ENCODE measurements at places on chromosomes 11 and 22.

DNA sequence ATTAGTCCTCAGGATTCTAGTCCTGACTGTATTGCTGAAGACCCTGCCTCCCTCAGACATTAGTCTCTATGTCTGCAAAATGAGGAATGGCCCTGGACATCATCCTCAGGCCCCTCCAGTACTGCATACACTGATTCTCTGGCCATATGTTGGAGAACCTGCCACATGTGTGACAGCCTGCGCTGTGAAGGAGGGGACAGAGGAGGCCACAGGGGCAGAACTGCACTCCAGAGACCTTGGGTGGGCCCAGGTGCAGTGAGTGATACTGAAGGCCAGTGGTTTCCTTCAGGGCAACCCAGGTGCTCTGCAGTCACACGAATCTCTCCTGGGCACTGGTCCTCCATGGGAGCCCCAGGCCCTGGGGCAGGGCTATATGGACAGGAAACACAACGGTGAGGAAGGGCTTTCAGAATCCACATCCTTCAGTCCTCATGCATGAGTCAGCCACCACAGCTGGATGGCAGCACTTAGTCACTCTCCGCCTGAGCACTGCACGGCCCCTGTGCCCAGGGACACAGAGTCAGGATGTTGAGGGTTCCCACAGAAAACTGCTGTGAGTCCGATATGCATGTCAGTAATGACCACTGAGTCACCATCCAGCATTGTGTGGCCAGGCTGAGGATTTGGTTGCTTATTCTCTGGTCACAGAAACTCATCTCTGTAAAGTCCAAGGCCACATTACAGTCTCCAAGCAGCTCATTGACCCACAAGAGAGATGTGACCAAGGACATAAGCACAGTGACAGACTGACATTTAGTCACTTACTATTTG is 39.7 kb downstream of the ME3 start:
- no peak for DNase-seq

GRCh38 chr11:59960502-59961381 is 3.1 kb upstream of the OOSP4A start:
- DNase-seq = no peak

DNA sequence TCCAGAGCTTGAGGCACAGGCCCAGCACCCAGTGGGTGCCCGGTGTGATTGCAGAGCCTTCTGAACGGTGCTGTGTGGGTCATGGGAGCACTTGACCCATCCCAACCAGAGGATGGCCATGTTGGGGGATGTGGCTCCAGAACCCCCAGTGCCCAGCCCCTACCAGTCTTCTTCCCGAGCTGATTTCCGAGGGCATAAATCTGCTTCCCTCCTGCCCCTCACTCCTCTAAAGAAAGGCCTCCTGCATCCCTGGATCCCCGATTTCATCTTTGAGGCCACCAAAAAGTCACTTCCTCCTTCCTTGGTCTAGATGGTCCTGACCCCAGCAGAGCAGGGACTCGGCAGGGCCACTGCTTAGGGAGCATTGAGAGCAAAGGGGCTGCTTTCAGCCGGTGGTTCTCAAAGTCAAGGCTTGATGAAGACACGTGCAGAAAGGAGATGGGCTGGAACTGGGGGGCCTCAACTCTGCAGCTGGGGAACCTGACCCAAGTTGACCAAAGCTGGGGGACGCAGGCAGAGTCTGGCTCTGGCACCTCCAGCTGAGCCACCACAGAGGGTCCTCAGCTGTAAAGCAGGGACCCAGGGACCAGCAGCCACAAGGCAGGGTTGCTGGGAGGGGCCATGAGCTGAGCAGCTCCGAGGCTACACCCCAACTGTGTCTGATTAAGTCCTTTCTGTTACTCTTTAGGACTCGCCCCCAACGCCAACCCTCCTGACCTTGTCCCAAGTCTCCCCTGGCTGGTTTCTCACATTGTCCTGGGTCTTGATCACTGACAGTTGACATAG is 56.6 kb downstream of the LINC01488 start:
- no peak for DNase-seq

- DNase-seq = no peak
Measured at GRCh38 chr11:110431051-110431672, 1.4 kb downstream of the FDX1 start.

DNA sequence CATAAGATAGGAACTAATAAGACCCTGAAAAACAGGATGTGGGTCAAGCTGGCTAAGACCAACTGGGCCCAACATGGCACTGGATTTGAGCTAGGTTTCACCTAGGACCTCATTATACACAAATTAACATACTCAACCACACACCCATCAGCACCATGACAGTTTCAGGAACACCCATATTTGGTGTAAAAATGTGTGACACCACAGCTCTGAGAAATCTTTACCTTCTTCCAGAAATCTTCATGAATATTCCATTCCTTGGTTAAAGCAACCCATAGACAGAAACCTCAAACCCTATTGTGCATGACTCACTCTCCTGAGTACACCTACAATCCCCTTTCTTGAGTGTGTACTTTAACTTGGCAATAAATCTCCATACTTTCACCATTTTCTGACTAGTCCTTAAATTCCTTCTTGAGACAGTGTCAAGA is 378.8 kb downstream of the DYNC2H1 start:
- DNase-seq = no peak

DNA sequence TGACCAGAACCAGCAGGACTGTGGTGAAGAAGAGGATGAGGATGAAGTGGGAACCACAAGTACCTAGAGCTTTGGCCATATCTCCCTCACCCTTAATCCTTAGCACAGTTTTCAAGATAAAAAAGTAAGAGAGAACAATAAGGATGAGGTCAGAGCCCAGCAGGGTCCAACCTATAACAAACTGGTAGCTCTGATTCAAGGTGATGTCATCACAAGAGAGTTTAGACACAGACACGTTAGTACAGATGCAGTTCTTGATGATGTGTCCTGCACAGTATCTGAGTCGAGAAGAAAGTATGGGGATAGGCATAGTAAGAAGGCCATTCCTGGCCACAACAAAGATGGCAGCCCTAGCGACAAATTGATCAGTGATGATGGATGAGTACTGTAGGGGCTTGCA is 586 bp downstream of the OR56A5 start:
- no peak for DNase-seq

GRCh38 chr11:44561275-44561805 is 4.1 kb upstream of the CD82 start:
- DNase-seq = no peak

GRCh38 chr11:65960824-65961266 is 689 bp upstream of the SART1 start:
- no peak for DNase-seq

- DNase-seq = no peak
Measured at GRCh38 chr22:22487869-22488597, 20.5 kb downstream of the ZNF280B start.

DNA sequence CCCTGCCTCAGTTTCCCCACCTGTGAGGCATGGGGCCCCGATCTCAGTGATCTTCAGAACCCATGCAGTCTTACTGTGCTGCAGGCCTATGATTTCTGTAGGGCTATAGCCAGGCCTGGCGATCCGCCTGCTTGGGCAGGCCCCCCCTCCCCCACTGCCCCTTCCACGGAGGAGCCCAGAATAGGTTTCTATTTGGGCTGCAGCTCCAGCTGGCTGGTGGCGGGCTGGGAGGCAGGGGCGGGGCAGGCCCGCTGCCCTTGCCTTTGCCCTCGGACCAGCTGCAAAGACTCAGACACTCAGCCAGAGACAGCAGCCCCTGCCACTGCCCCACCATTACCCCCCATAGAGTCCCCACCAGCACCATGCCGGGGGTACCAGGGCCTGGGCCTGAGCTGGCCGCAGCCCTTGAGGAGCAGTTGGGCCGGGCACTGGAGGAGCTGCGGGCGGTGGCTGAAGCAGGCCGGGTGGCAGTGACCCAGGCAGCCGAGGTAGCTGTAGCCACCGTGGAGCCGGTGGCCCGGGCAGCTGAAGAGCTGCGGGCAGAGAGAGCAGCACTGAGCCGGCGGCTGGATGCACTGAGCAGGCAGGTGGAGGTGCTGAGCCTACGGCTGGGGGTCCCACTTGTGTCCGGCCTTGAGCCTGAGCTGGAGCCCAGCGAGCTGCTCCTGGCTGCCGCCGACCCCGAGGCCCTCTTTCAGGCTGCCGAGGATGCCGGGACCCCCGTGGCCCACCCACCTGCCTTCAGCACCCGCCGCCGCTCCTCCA is 12.2 kb downstream of the SMTN start:
- no peak for DNase-seq

- DNase-seq = no peak
Measured at GRCh38 chr11:59776210-59777066, 21.3 kb downstream of the STX3 start.

DNA sequence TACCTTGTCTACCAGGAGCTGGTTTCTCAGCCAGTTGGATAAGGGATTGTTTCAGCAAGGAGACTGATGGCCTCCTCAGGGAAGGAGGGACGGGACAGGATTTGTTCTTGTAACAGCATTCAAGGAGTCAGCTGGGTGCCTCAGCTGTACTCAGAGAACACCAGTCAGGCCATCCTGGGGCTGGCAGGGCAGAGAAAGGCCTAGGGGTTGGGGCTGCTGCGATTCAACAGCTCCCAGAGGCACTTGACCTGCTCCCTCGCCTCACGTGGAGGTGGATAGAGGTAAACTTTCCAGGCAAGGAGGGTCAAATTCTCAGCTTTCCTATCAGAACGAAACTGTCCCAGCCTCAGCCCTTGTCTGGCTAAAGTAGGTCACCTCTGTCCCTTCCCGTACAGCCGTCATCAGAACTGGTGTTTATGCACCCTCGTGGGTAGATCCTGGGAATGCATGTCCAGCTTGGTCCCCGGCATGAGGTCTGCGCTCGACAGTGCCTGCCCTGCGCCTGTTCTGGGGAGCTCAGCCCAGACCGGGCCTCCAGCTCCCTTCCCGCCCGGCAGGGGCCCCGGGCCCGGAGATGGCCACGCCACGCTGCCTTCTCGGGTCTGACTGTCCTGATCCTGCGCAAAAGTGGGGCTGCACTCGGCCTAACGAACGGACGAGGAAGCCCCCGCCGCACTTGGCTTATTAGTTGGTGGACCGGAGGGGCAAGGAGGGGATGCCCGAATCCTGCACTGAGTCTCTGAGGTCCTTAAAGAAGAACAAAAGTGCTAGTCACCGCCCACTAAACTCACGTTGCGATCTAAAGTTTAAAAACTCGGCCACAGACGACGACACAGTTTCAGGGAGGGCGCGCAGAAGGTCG is 762 bp upstream of the CCDC134 start:
- DNase-seq = no peak

DNA sequence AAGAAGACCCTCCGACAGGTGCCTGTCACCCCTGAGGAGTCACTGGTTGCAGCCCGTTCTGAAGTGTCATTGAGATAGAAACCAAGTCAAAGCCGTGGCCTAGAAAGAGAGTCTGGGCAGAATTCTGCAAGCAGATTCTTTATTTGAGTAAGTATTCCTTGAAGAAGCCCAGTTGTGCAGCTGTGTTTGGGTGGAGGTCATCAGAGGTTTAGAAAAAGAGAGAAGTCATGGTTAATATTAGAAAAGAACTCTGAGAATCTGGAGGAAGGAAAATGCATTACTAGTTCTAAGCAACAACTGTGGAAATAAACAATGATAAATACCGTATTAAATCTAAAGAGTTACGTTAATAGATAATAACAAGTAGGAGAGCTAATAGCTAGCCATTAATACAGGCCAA is 118.8 kb upstream of the KIRREL3 start:
- no peak for DNase-seq

DNA sequence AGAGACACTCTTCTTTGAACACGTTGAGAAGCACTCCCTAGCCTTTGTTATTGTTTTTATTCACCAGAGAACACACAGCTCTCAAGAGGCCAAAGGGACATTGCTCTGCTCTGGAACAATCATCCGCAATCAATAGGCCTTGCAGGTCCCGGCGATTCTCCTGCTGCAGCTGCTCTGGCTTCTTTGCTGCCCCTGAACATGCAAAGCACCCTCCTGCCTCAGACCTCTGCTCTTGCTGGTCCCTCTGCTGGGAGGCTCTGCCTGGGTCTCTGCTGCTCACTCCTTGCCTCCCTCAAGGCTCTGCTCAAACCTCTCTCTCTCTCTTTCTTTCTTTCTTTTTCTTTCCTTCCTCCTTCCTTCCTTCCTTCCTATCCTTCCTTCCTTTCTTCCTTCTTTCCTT is 232.7 kb downstream of the DSCAML1 start:
- DNase-seq = no peak

DNA sequence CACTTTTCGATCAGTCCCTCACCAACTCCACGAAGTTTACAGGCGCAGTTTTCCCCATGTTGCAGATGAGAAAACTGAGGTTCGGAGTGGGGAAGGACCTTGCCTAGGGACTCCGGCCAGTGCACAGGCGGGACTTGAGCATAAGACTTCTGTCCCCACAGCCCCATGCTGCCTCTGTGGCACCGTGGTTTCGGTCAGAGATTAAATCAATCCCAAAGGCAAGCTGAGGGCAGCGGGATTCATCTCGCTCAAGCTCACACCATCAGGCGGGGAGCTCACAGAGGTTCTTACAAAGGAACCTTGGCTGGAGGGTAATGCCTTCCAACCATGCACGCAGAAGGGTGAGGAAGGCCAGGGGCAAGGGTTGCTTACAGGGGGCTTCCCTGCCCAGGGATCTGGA is 115.5 kb downstream of the PHF21B start:
- DNase-seq = no peak

- DNase-seq = no peak
Measured at GRCh38 chr11:95999711-96000406, 76.0 kb upstream of the MTMR2 start.

GRCh38 chr11:63573881-63574855 is 11.0 kb upstream of the PLAAT2 start:
- DNase-seq = no peak

DNA sequence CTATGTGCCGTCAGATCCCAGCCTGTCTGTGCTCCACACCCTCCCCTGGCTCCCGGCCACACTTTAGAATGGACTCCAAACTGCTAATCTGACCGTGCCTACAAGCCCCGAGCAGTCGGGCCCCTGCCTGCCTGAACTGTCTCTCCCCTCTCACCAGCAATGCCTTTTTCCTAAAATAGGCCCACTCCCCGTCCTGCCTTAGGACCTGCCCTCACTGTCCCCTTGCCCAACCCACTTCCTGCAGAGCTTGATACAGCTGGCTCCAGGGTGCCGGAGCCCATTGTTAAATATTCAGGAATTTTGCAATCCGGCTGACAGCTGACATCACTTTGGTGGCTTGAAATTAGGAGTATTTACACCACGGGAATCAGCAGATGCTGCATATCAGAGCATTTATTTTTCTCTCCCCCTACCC is 21.4 kb downstream of the MN1 start:
- no peak for DNase-seq

GRCh38 chr11:59862252-59862651 is 4.0 kb downstream of the TCN1 start:
- no peak for DNase-seq

DNA sequence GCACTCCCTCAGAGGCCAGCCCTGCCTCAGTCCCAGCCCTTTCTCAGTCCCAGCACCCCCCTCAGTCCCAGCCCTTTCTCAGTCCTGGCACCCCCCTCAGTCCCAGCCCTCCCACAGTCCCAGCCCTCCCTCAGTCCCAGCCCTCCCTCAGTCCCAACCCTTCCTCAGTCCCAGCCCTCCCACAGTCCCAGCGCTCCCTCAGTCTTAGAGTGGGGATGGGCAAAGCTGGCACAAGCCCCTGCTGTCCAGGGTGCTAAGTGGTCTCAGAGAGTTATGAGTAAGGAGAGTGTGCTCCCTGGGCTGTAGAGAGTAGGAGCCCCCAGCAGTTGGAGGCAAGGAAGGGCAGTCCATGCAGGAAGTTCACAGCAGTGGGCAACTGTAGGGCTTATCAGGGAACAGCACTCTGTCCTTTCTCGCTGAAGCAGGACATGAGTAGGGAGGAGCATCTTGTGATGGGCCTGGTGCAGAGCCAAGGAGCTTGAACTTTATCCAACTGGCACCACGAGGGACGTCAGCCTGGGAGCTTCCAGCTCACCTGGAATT is 51.4 kb upstream of the CRYBB3 start:
- no peak for DNase-seq

All from NCI-H187 treated with DMSO at 0.1 percent for 48 hours (cell line).